ENCODE measurements at places on chromosomes 2 and 18.

- DNase-seq = peak; percentile 37
These were observed 24.7 kb upstream of the NMUR1 start for GRCh38 chr2:231554748-231555545.

DNA sequence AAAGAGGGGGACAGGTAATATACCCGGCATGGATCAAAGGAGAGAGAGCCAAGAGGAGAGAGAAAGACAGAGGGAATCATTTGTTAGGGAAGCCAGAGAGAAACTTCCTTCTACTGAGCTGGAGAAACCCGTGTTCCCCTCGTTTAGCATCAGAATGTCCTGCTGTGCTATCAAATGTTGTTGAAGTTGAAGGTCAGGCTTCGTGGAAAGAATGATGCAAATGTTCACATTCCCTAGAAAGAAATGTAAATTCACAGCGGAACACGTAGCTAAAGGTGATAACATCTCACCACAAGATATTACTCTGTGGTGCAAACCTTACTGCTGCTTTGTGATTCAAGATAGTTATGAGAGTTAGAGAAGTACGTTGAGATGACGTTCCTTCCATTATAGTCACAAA is 258.1 kb downstream of the LNPK start:
- DNase-seq = no peak

DNA sequence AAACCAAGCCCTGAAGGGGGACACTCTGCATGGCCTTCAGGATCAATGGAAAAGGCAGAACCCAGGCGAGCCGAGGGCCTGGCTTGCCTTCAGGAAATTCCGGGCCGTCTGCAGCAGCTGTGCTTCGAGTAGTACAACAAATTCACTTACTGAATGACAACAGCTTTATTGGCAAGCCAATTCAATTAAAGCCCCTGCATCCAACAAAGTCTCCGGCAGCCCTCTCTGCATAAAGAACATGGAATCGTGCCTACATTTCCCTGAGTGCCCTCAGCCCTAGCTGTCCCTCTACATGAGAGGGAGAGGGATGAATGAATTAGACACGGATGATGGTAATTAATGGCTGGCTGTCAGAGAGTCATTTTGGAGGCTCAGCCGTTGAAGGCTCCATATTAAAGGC is 189.0 kb downstream of the BCL11A start:
- DNase-seq = no peak

GRCh38 chr18:9719421-9719981 is 11.4 kb downstream of the RAB31 start:
- DNase-seq = no peak

- DNase-seq = no peak
These were observed 294.1 kb downstream of the ALK start for GRCh38 chr2:29627279-29627711.

DNA sequence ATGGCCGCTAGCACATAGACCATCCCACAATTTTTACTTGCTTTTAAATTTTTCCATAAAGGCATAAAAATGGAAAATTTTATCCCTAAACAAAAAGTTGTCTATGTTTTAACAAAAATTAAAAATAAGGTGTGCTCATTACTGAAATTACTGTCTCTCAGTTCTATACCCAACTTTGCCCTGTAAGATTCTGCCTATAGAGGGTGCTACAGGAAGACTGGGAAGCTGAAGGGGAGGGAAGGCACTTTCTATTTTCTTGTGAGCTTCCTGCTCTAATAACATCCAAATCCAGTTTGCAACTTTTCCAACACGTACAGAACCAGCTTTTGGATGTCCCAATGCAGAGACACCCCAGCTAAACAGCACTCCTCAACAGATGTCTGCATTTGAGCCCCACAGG is 666.9 kb downstream of the PLCL1 start:
- no peak for DNase-seq

DNA sequence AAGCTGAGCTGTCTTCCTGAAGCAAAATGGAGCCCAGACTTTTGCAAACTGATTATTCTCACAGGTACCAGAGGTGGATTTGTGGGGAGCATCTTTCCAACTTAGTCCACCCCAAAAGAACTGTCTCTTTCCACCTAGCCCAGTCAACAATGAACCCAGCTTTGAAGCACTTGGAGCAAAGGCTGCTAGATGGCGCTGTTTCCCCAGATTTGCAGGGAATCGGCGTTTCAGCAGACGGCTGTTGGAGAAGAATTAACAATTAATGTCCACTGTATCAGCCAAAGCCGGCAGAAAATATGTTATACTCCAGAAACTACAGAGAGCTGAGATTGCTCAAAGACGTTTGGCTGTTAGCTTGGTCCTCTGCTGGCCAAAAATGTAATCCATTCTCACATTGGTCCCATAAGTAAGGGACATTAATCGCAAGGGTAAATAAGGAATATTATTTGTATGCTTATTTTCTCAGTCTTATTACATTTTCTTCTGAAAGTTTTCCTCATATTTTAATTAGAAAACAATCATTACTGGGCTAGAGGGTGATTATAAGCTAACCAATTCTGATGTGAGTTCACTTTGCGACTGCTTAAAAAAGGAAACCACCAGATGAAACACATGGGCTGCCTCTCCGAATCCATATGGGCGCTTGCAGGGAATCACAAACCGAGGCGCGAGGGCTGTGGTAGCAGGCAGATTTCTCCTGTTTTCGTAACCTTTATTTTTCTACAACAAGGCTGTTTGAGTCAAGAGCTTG is 423.8 kb upstream of the MEX3C start:
- peak; percentile 35 for DNase-seq

- DNase-seq = no peak
These were observed 185.1 kb upstream of the ZNF804A start for GRCh38 chr2:184413221-184413620.

GRCh38 chr18:3040173-3040572 is 27.2 kb upstream of the LPIN2 start:
- DNase-seq = no peak
